ENCODE measurements at places on chromosomes 2 and 18.
A peak's percentile ranks its signal among the peaks of the same experiment; 100 is the strongest.

DNA sequence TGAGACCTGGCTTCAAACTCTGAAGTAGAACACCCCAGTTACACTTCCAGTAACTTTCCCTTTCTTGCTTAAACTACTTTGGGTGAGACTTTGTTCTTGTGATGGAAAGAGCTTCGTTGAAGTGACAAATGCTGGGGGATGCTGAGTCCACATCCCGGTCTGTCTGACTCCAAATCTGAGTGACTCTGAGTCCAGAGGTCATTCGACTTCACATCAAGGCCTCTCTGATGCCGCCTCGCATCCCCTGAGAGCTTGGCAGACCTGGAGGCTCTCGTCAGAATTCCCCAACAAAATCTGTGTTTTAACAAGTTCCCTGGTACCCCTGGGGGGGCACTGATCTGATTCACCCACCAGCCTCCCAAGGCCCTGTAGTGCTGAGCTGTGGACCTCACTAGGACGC lies 31.6 kb upstream of the ROCK2 start:
- no peak for DNase-seq

- DNase-seq = no peak
Measured at GRCh38 chr2:231258701-231259100, 60.3 kb downstream of the ARMC9 start.

DNA sequence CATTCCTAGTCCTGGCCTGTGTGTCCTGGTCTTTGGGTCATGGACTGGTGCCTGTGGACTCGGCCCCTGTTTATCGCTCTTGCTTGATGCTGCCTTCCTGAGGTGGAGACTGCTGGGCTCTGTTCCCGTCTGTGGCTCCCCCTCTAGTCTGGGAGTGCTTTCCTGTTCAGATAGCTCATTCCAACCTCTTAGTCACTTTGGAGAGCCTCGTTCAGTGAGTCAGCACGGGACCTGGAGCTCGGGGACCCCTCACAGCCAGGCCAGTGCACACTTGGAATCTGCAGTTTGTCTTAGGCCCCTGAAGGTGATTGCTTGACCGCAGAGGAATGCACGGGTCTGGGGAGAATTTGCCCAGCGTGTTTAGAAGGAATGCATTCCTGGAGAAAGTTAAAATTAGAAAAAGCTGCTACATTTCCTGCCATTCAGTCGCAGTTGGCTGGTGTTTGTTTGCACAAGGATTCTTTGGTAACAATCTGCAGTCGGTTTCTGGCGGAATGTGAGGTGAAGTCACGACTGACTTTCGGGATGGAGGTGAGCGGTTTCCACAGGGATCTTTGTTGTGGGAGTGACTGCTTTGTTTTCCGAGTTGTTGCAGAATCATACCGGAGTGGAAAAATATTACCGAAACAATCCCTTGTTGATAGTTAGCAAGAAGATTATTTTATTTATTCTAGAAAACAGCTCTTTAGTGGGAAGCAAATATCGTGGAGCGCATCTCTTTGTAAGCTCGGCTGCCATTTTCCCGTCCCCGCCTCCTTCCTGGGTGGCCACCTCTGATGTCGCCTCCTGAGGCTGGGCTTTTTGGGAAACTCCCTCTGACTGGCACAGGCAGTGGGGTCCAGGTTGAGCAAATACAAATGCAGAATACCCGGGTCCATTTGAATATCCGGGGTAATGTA lies 29.6 kb downstream of the SH3BP4 start:
- DNase-seq = no peak

- DNase-seq = no peak
Measured at GRCh38 chr2:37466533-37467222, 122.2 kb downstream of the QPCT start.

- DNase-seq = no peak
Measured at GRCh38 chr2:8496617-8497016, 185.2 kb upstream of the ID2 start.

DNA sequence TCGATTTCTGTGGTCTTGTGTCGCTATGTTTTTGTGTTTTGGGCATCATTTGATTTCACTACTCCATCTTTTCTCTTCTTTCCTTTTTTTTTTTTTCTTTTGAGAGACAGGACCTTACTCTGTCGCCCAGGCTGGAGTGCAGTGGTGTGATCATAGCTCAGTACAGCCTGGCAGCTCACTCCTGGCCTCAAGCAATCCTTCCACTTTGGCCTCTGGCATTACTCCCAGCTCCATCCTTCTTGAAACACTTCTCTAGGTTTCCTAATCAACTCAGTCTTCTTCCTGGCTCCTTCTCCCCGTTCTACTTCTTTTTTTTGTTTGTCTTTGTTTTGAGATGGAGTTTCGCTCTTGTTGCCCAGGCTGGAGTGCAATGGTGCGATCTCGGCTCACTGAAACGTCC lies 26.5 kb downstream of the TCF23 start:
- DNase-seq = no peak

DNA sequence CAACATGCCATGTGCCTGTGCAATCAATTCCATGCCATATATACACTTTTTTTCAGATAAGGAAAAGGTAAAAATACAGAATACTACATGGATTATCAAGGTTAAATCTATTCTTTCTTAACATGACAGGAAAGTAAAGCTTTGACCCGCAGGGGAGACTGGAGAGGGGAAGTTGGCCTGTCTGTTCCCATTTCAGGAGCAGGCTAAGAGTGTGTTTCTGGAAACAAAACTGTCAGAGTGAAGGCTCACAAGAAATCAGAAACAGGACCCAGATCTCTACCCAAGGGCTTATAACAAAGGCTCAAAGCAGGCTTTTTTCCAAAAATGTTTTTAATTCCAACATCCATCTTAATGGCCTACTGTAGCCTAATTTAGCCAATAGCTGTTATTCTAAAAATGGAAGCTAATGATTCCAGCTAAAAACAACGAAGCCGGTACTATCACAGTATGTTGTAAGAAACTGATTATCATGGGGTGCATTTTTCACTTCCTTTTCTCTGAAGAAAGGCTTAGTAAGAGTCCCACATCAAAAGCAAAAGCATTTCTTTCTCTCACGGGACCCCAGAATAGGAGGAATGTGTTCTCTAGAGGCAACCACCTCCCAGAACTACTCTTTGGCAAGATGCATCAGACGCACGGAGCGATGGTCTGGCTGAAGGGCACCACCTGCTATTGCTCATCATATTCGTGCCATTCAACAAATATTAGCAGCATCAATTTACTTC lies 41.4 kb downstream of the FECH start:
- DNase-seq = no peak

- DNase-seq = no peak
Measured at GRCh38 chr2:446303-446874, 158.5 kb upstream of the ALKAL2 start.

GRCh38 chr18:71371951-71372605 lies 1083.2 kb downstream of the SOCS6 start:
- no peak for DNase-seq

DNA sequence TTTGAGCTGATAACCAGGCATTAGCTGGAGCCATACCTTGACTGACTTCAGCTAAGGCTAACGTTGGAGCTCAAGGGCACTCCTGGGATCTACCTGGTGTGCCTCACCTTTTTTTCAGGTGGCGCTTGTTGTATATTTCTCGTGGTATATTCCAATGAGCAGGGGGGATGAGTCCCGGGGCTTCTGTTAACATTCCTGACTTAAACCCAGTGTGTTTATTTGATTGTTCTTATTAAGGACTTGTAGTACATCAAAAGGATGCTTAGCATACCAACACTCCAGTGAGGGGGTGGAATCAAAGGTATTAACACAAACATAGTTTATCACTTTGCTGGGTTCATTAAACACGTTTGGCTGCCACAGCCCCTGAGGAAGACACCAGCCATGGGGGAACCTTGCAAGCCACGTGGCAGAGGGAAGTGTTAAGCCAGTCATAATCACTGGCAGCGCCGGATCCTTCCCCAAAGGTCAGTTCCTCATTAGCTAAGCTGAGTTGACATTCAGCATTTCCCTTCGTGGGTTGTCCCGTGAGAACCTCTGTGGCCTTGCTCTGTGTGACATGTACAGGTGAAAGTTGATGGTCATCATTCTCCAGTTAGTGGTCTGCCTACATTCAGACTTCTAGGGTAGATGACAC lies 119.5 kb upstream of the MCFD2 start:
- DNase-seq = no peak

DNA sequence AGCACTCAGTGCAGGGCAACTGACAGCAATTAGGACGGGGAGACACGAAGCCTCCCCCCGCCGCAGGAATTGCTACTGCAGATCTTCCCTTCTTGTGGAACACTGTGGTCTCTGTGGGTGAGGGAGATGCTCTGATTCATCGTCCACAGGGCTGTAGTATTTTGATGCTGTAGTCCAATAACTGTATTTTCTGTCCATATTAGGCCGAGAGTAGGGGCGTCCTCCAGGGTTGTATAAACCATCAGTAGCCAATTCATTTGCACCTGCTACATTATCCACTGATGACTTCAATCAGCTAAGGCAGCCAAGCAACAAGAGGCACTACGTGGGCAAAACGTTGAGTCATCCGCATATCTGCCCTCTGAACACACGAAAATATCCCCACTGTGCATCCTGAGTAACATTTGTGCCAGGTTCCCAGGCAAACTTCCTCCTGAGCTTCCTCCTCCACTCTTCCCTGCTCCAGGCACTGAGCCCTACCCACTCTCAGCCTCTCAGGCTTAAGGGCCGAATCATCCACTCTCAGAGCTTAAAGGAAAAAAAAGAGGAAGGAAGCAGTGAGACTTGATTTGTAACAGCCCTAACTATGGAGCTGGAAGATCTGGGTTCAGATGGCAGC lies 62.1 kb downstream of the LBH start:
- DNase-seq = no peak

DNA sequence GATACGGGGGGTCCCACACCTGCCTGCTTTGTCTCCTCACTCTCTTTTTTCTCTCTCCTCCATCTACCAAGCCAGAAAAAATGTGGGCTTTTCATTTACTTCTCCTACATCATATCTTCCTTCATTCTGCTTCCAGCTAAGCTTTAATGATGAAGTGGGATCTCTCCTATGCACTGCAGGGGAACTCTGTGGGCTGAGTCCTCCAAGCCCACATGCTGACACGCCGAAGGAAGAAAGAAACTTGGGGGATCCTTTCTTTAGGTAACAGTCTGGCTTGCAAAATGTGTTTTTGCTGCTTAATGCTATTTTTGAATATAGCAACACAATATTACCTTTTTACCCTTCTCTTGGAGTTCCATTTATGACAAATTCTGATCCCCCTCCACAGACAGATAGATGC lies 33.6 kb upstream of the YWHAQ start:
- no peak for DNase-seq

- DNase-seq = no peak
Measured at GRCh38 chr2:221425891-221426290, 146.2 kb downstream of the EPHA4 start.

- DNase-seq = no peak
Measured at GRCh38 chr2:205245652-205246051, 436.6 kb upstream of the NRP2 start.

DNA sequence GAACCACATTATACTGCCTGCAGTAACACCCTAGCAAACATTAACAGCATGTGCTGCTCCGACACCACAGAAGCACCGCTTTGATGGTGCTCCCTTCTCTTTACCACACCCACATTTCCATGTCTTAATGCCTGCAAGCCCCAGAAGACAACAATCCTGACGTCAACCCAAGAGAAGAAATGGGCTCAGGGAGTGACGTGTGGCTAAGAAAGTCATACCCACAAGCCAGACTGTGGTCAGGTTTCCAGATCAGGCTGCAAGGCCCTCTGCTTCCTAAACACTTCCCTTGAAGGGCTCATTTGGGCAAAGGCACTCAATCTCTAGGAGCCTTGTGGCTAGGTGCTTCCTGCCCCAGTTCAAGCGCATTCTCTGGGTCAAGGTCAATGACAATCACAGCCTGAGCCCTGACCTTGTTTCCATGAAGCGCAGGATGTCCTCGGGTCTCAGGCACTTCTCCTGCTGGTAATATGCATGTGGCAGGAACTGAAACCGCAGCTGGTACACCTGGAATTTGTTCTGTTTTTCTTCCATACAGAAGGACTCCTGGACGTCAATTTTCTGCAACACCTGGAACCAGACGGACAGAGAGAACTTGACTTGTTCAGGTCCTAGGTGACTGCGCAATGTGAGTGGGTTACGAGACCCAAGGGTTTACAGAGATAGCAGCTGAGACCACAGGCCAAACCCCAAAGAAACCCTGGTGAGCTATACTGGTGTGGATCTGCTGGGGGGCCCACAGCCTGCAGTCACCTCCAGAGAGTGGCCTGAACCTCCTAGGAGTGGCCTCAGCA lies 67.2 kb downstream of the POLR1A start:
- DNase-seq = peak; percentile 90

DNA sequence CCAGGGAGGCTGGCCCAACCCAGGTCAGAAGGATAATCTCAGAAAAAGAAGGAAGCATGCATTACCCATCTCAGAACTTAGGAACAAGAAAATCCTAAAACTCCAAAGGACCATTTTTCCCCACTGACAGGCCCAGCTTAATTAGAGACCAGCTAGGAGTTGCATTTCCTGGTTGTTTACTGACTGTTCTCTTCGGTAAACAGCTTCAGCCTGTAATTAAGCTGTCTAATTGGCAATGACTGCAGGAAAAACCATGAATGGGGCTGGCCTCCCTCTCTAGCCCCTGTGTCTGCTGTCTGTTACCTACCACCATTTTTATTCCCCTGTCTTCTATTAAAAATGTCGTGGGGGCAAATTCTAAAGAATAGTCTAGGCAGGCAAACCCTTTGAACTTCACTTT lies 146.5 kb downstream of the AGAP1 start:
- DNase-seq = no peak

- DNase-seq = no peak
Measured at GRCh38 chr2:234038076-234038802, 12.3 kb upstream of the SPP2 start.

Data from activated CD4-positive, alpha-beta T cell treated with anti-CD3 and anti-CD28 coated beads, Interleukin-10, Interleukin-2, amounts not matched to agents 100 ng/mL and 50 ng/mL, durations not matched to agents 16 hours and 8 hours (primary cell).